Body of pancreas (tissue), 4 donors: ENCODE measurements at places on chromosomes 1 and 21.

GRCh38 chr1:175620376-175620775 is 123.0 kb downstream of the TNR start:
- DNase-seq, result no peak

- DNase-seq, result no peak
These were observed 66.1 kb downstream of the LGR6 start for GRCh38 chr1:202259705-202260104.

DNA sequence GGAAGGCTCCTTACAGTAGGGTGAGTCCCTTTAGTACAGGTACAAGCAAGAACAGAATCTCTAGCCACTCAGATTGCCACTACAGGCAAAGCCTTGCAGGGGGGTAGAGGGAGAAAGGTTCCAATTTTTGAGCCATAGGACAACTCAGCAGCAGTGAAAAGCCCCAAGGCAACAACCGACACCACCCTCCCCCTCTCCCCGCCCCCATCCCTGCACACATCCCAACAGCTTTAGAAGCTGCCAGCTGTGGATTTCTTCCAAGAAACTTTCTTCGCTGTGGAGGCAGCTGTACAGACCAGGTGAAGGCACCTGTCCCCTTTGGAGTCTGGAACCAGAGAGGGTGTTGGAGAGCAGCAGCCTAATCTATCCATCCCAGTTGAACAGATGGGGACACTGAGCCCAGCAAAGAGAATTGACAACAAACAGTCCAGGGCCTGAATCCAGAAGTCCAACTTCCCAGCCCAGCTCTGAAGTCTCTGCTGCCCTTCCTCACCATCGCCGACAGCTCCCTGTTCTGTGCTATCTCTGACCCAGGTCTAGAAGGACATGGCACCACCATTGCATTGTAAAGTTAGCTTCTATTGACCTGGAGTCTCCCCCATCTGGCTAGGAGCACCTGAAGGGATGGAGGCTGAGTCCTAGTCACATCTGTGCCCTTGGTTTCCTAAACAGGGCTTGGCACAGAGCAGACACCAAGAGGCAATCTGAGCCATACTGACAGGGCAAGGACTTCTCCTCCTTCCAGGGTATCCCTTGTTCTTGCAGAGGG is 2.2 kb downstream of the TENT5B start:
- no peak for DNase-seq

DNA sequence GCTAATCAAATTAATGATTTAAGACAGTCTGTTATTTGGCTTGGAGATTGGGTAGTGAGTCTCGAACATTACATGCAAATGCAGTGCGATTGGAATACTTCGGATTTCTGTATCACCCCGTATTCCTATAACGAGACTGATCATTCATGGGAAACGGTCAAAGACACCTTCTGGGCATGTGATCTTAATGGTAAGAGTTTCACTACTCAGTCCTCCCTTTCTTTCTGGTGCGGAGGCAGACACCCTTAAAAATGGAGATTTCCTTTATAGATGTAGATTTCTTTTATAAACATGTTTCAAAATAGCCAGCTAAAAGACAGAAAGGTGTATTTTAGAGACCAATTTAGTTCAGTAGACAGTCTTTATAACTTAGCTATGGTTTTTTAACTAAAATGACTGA is 74.4 kb downstream of the HS2ST1 start:
- no peak for DNase-seq

- DNase-seq, result no peak
These were observed 82.2 kb upstream of the DMRTA2 start for GRCh38 chr1:50505427-50505826.

DNA sequence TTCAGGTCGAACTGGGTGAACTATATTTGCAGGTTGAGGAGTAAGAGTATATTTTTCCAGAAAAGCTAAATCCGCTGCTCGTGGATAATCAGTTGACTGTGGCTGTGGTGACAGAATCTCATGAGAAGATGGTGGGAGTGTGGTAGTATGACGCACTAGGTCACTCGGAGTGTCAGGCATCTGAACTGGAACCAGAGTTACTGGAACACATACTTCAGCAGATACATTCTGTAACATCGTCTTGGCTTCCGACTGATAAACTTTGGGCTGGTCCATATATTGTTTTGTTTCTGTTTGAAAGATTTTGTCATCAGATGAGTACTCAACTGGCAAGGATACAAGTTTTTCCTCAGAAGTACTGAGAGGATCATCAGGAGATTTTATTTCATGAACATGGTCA is 13.0 kb upstream of the ASPM start:
- DNase-seq, result no peak

DNA sequence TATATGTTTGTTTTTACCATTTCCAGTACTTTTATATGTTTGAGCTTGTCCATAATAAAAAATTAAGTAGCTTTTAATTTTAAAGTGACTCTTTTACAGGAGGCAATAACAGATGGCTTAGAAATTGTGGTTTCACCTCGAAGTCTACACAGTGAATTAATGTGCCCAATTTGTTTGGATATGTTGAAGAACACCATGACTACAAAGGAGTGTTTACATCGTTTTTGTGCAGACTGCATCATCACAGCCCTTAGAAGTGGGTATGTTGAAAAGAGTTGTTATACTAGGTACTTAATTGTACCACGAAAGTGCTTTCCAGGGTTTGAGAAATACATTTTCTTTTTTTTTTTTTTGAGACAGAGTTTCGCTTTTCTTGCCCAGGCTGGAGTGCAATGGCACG is 46.1 kb downstream of the RNF2 start:
- DNase-seq, result no peak

- DNase-seq, result peak; percentile 64
These were observed 30.7 kb downstream of the VASH2 start for GRCh38 chr1:212981025-212981495.

GRCh38 chr1:219958875-219959417 is 30.6 kb upstream of the SLC30A10 start:
- no peak for DNase-seq

DNA sequence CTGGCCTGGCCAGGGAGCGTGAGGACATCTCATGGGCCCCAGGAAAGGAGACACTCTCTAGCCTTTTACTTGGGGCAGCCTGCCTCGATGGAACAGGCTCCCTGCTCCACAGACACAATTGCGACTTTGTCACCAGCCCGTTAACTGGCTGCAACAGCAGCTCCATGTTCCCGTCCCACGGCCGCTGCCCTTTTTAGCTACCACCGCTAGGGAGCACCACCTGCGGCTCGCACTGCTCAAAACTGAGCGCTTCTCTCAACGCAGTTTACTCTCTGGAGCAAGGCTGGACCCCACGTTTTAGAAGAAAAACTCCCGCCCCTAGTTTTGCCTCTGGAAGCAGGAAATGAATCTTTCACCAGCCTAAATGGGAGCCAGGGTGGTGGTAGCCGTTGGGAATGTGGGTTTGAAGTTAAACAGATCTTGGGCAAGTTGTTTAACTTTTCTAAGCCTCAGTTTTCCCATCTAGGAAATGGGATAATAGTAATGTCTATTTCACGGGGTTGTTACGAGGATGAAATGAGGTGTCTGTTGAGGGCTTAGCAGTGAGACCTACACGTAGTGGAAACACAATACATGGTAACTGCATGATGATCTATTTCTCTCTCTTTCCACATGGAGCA is 3.5 kb upstream of the LRRC38 start:
- peak; percentile 13 for DNase-seq
